ENCODE measurements at places on chromosomes 16 and 17.

GRCh38 chr17:81870981-81871386 lies at the start of gene ARHGDIA:
Gene ARHGDIA, minus strand, starts transcription at chr17:81871337. Its CDS starts 1,407 bp downstream, at chr17:81869930.
- DNase-seq, result no peak

DNA sequence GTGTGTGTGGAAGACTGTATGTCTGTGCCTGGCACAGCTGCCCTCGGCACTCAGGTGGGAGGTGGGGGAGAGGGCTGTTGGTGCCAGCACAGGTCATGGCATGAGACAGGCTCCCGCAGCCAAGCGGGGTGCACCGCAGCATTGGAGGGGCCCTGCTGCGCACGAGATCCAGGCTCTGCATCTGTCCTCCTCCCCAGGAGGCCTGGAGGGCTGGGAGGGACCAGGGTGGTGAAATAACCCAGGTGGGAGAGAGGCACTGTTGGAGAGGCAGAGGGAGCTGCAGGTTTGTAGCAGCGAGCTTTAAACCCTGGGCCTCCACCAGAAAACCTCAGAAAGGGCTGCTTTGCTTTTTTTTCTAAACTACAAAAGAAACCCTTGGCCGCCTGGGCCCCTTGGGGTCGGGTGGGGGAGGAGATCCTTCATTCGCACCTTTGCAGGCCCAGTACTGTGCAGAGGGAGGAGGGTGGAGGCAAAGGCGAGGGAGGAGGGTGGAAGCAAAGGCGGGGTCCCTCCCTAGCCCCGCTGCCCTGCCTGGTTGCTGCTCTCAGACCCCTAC lies 241.7 kb downstream of the SEC14L1 start:
- DNase-seq, result no peak

DNA sequence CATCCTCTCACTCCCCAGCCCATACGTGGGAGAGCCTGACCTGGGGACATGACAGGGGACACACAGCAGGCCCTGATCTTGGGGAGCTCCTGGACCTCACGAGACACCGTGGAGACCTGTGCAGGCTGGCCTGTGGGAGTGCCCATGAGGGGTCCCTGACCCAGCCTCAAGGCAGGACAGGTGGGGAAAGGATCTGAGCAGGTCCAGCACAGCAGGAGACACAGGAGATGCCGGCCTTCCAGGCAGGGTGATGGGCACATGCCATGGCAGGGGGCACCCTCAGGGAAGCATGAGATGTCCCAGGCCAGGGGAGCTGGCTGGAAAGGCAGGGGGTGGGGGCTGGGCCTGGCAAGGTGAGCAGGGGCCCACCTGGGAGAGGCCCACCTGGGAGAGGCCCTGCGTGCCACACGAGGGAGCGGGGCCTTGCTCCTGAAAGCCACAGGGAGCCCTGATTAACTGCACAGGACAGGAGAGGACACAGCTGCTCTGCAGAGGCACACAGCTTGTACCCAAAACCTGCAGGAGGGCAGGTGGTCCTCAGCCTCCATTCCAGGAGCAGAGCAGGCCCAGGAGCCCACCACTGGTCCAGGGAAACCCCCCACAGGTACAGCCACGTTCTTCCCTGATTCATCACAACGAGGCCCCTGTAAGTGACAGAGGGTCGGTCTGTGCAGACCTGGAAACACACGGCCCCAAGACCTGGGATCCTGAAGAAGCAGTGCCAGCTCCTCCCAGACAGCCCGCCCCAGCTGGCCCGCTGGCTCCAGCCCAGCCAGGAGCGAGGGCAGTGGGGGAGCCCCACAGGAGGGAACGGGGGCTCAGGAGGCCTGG lies 26.6 kb upstream of the KRT17 start:
- DNase-seq, result no peak

- DNase-seq, result no peak
These were observed 1.4 kb downstream of the DHX33 start for GRCh38 chr17:5467416-5467815.

GRCh38 chr17:74734256-74734655 lies 2.8 kb upstream of the RAB37 start:
- DNase-seq, result no peak

Data from inflammatory macrophage treated with lipopolysaccharide for 4 hours (primary cell).